ENCODE measurements at places on chromosomes 4 and X.

DNA sequence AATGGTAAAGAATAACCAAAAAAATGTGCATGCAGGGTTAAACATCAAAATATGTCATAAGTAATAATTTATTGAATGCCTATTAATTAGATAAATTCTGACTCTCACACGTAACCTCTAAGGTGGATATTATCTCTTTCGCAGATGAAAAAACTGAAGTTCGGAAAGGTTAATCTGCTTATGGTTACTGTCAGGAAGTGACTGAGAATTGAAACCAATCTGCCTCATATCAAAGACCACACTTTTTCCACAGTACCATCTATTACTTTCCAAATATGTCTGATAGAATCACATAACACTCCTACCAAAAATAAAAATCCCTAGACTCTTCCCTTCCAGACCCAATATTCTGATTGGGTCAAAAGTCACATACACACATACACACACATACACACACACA, 6.2 kb downstream of the CHIC2 start:
- DNase-seq, result peak; percentile 11

- DNase-seq, result no peak
These were observed at the start of gene SORCS2 for GRCh38 chr4:7192252-7193029. Gene SORCS2, plus strand, starts transcription at chr4:7192538.

- no peak for DNase-seq
These were observed 229.9 kb upstream of the AFF2 start for GRCh38 chrX:148270499-148270898.

DNA sequence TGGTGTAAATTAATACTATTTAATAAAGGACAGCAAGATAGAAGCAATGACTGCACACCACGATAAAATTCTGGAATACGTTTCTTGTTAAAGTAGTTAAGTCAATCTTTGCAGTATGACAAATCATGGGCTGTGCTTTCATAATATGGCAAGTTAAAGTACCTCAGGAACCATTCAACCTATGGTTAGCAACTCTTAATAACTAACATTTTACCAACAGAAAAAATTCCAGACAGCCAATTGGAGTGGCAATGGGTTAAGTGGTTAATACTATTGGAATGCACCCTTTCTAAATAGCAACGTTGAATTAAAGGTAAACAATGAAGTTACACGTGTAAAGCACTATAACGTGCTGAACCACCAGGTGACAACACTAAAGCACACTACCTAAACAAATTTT, 72.4 kb upstream of the ZCCHC13 start:
- no peak for DNase-seq

GRCh38 chr4:2954358-2955185, 8.6 kb downstream of the NOP14 start:
- peak; percentile 32 for DNase-seq

DNA sequence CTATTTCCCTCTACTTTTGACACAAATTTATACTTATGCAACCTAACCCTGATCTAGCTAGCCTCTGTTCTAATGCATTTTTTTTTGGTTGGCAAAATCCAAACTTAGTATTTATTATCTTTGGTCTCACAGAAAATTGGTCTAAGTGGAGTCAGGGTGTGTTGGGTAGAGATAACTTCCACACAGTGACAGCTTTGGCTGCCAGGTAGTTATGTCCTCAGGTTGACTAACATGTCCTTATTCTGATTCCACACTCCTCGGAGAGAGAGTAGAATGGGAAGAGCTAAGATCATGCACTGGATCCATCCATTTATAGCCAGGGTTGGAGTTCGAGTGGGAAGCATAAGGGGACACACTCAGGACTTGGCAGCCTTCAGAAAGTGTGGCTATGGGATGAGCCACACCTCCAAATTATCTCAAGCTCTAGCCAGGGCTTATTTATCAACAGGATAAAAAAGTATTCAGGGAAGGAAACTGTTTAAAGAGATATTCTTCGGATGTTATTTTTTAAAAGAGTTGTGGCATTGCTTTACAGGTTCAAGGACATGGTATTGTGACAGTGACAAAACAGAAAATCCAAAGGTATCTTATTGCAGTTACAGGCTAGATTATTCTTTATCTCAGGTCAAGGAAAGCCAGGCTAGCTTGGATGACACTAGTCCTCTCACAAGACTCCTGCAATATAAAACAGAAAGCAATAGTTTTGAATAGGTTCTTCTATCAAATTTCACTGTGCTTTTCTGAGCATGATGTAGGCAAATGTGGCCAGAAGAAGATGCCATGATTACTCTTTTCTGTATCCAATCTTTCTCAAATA, 51.5 kb downstream of the NPY1R start:
- DNase-seq, result no peak

GRCh38 chr4:86688026-86688425, 93.9 kb downstream of the PTPN13 start:
- DNase-seq, result no peak

DNA sequence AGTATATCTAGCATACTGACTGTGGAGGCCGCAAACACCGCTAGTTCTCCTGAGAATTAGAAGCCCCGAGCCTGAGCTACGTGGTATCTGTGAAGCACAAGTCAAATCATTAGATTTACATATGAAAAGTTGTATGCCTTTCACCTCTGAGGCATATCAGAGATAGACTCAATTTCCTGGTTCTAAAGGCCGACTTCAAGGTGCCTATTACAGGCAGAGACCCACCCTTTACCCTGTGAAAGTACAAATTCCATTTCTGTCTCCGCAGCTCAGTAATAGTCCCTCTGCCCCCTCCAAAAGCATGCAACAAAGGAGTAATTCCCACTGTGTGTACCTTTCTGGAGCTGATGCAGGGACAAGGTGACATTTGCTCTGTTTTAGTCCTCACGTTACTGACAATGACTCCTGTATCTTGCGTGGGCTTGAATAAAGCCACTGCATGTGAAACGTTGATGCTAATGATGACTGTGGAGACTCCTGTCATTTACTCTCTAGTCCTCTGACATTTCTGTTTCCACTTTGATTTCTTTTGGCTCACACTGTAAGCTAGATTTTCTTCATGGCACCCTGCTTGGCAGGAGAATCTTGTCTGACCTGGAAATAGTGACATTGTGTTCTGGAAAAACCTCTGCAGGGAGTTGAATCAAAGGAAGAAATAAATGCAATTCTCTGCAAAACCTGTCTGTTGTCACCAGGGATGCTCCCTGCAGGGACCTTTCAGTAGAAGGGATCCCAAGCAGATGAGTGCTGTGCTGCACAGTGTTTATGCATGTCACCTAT, 273.2 kb upstream of the EMCN start:
- DNase-seq, result no peak

- no peak for DNase-seq
These were observed 46.4 kb downstream of the APOO start for GRCh38 chrX:23861215-23861896.

GRCh38 chrX:153926858-153927671, 1.0 kb upstream of the ARHGAP4 start:
- peak; percentile 86 for DNase-seq

DNA sequence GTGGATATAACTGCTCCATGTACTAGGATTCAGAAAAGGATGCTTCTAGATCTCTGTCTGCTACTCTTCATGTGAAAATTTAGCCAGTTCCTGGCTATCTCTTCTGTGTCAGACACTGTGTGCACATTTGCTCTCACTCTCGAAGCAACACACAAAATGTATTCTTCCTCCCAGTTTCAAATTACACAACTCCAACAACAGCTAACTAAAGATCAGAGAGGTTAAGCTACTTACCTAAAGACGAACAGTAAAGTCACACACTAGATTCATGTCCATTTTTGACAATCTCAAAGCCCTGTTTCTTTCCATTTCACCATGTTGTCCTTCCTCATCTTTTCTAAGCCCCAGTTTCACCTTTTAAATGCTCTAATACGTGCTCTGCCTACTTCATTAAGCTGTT, 2.2 kb downstream of the CLNK start:
- DNase-seq, result no peak

DNA sequence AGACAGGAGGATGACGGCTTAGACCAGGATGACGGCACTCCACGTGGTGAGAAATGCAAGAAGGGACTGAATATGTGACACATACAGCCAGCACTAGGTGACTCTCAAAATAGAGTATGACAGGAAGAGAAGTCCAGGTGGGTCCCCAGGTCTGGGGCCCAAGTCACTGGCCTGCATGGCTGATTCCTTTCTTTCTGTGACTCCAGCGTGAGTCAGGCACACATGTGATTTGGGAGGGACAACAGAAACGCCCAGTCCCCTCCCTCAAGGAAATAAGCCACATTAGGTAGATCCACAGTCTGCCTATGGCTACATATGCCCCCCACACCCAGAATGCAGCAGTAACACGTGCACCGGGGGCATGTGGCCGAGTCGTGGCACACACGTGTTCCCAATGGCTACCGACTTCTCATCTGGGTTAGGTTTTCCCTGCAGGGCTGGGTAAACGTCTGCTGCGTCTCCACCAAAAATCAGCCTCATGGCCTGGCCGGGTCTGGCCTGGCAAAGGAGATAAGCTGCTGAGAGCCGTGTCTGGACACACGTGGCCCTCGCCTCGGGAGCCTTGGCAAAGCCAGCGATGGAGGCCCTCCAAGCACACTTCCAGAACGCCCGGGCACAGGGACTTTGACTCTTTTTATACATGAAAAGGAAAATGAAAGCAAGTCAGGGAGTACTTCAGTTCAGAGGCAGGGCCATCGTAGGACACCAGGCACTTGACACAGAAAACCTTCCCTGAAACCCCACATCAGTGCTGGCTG, 19.3 kb downstream of the SEL1L3 start:
- DNase-seq, result no peak

- DNase-seq, result no peak
These were observed 2319.5 kb downstream of the ARAP2 start for GRCh38 chr4:33924811-33925210.

- DNase-seq, result peak; percentile 67
These were observed 56.0 kb downstream of the TMEM131L start for GRCh38 chr4:153521999-153522801.

DNA sequence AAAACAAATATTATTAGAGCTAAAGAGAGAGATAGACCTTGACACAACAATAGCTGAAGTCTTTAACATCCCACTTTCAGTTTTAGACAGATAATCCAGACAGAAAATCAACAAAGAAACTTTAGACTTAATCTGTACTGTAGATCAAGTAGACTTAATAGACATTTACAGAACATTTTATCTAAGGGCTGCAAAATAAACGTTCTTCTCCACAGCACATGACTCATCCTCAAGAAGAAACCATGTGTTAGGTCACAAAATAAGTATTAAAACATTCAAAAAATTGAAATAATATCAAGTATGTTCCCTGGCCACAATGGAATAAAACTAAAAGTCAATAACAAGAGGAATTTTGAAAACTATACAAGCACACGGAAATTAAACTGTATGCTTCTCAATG, 1510.3 kb upstream of the PCDH10 start:
- DNase-seq, result no peak

GRCh38 chr4:113273721-113274220, 224.3 kb downstream of the ANK2 start:
- no peak for DNase-seq

DNA sequence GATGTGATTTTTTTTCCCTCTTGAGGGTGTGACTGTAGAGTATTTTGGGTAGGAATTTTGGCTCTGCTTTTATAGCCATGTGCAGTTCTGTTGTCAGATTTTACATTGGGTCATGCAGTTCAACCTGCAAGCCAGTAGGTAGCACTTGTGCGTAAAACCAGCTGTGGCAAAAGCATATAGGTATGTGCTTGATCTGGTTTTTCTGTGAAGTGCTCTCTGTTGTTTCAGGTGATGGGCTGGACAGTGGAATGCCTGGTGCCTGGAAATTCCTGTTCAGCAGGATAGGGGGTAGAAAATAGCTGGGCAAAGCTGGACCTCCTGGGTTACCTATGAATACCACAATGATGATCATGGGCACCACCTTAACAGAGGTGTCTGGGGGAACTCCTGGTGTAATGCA, 584.2 kb upstream of the PCDH10 start:
- DNase-seq, result no peak

DNA sequence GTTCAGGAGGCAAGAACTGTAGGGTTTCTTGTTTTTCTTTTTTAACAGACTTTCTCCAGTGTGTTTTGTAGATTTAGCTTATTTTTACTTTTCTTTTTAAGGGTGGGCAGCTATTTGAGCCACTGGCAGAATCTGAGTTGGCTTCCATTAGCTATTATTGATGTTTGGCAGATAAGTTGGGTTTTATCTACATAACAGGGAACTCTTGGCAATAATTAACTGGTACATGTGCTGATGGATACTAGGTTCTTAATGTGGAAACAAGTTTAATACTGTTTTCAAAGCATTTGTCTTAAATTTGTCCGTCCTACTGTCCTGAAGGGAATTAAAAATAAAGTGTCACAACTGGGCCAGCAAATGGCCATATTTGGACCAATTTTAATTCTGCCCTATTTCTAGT, 80.5 kb downstream of the PHOX2B start:
- no peak for DNase-seq

- no peak for DNase-seq
These were observed 3.9 kb downstream of the AIMP1 start for GRCh38 chr4:106320235-106320634.

- DNase-seq, result no peak
These were observed 65.2 kb downstream of the SEC24D start for GRCh38 chr4:118770741-118771187.

DNA sequence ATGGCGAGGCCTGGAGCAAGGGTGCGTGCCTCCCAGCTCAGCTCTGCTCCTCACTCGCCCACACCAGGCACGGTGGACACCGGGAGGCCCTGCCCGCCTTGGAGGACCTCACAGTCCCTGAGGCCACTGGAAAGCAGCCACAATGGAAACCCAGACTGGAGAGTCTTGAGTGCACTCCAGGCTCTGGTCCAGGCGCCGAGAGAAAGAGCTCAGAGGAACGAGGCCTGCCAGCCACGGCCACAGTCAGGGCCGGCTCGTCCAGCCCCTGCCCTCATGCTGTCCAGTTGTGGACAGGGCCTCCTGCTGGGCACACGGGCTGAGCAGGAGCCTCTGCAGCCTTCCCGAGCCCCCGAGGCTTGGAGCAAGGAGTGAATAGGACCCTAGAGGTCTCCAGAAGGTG, 53.3 kb upstream of the GRPEL1 start:
- DNase-seq, result no peak

DNA sequence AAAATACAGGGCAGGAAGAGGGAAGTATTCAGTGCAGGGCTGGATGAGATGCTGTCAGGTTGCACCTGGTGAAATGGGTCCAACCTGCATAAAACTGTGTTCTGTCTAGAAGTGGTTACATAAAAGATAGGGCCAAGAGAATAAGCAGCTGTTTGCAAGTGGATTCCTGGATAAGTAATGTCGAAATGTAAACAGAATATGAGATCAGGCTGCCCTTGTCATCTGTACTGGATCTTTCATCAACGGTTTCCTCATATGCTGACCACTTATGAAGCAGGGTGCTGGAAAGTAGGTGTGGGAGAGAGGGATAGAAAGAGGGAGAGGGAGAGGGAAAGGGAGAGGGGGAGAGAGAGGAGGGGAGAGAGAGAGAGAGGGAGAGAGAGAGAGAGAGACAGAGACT, 349.8 kb upstream of the CPEB2 start:
- DNase-seq, result no peak

DNA sequence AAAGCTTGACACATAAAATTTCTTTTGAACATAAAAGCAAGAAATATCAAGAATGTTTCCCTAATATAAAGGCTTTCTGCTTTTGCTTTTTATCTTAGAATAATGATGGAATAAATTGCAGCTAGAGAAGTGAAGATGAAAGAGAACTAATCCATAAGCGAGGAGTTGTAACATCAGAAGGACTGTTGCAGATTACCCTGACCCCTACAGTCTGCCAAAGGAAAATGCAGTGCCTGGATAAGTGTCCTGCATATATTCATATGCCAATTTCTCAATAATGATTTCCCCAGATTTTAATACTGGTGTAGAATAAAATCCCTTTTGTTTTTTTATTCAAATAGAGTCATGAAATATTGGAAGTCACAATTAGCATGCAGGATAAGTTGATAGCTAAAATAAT, 115.9 kb downstream of the MAGEC2 start:
- no peak for DNase-seq

GRCh38 chr4:81595798-81596610, 124.3 kb upstream of the RASGEF1B start:
- DNase-seq, result no peak

Data from CD4-positive, alpha-beta T cell treated with Interleukin-6 at 100 ng/mL for 8 hours (primary cell).